Smooth muscle cell of the pulmonary artery (primary cell): ENCODE measurements at places on chromosomes 5 and 9. TPM values are rescaled to one million over a fixed set of nuclear protein-coding genes. Genes with fewer than 3 reads are reported as not detected.

UBE2QL1 gene
- 0.03 and 0.20 TPM in 2 replicates for total RNA-seq

PCDHGA3 gene
- 0.79 and 3.0 TPM in 2 replicates for total RNA-seq

SURF2 gene
- total RNA-seq = 9.6 and 11.1 TPM in 2 replicates

ANKDD1B gene
- 0.96 and 1.2 TPM in 2 replicates for total RNA-seq

CSF2 gene
- total RNA-seq = 1.9 TPM in 1 of 2 replicates, not detected in the other

OLFM1 gene
- total RNA-seq = 0.76 and 2.3 TPM in 2 replicates
